ENCODE measurements at places on chromosomes 1 and 21. TPM values are rescaled to one million over a fixed set of nuclear protein-coding genes. Genes with fewer than 3 reads are reported as not detected.

Gene C1orf94
- not detected for polyA plus RNA-seq

Gene DSTYK
- 6.4 TPM for polyA plus RNA-seq

- no peaks in the 10 kb centered on the region for H3K27me3 ChIP-seq
- no peaks in the 10 kb centered on the region for H3K36me3 ChIP-seq
- H3K27ac ChIP-seq = no peak overlapping the region
- peaks cover 20% of the 10 kb centered on the region for H3K4me1 ChIP-seq
- no peak for DNase-seq
These were observed 24.5 kb upstream of the LRRC8C start for GRCh38 chr1:89608319-89608983.

- no peaks in the 10 kb centered on the region for H3K27me3 ChIP-seq
- peaks cover 21% of the 10 kb centered on the region for H3K4me1 ChIP-seq
- no peak overlapping the region for H3K4me3 ChIP-seq
- peak; percentile 47 for DNase-seq
- H3K36me3 ChIP-seq = peaks cover 23% of the 10 kb centered on the region
These were observed 17.9 kb downstream of the CSRP1 start for GRCh38 chr1:201488830-201489589.

Gene CYP4A11
- polyA plus RNA-seq = not detected

- H3K36me3 ChIP-seq = peaks cover 22% of the 10 kb centered on the region
- no peak overlapping the region for H3K4me3 ChIP-seq
- H3K27me3 ChIP-seq = no peaks in the 10 kb centered on the region
- H3K27ac ChIP-seq = no peak overlapping the region
These were observed 143.3 kb upstream of the HP1BP3 start for GRCh38 chr1:20930427-20930826.
